Nucleus accumbens (tissue), 56 donors: ENCODE measurements at places on chromosomes 7 and 10.

GRCh38 chr10:97120370-97120769 lies 65.4 kb downstream of the SLIT1 start:
- DNase-seq, result no peak

- no peak for DNase-seq
Measured at GRCh38 chr10:102311025-102311420, 65.7 kb downstream of the GBF1 start.

DNA sequence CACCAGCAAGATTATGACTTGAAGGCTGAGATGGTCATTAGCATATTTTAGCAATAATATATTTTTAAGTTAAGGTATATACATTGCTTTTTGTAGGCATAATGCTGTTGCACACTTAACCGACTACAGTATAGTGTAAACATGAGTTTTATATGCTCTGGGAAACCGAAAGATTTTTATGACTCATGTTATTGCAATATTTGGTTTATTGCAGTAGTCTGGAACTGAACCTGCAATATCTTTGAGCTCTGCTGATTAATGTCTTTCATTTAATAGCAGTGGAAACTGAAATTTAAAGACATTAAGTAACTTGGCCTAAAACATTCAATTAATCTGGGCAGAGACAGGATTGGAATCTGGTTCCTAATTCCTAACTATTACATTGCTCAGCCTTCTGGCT lies 266.7 kb upstream of the PLXDC2 start:
- no peak for DNase-seq

GRCh38 chr7:116952635-116953371 lies 498 bp upstream of the ST7 start:
- DNase-seq, result peak; percentile 68

GRCh38 chr7:135109562-135109961 lies 38.3 kb upstream of the TMEM140 start:
- no peak for DNase-seq

GRCh38 chr7:106476751-106477150 lies 184.2 kb downstream of the CCDC71L start:
- no peak for DNase-seq

DNA sequence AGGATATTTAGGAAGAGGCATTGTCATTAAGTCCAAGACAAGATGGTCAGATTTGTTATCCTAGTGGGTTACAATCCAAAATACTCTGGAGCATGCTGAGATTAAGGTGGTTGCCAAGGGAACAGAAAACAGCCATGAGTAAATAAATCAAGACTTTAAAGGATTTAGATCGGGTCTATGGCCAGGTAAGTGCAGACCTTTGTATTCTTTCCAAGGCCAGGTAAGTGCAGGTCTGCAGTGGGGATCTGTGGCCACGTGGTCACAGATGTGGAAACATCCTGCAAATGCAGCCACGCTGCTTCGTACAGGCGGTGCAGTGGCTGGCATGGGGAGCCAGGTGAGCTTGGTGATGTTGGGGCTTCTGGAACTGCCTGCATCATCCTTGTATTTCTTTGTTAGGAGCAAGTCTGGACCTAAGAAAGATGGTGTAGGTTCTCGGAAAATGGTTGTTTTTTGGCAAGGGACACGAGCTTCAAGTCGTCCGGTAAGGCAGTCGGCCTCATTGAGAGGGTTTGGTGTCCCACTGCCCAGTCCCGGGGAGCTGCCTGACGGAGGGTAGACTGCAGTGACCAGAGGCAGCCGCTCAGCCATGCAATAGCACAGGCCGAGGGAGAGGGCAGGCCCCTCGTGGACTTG lies 21.8 kb downstream of the ZNF775 start:
- no peak for DNase-seq

GRCh38 chr10:24993237-24993958 lies 22.6 kb downstream of the ENKUR start:
- DNase-seq, result no peak

- no peak for DNase-seq
Measured at GRCh38 chr7:44138698-44139097, 2.4 kb downstream of the MYL7 start.

GRCh38 chr10:131050162-131050766 lies 261.3 kb downstream of the TCERG1L start:
- no peak for DNase-seq

- DNase-seq, result no peak
Measured at GRCh38 chr7:2521341-2521745, 1.8 kb downstream of the LFNG start.

- DNase-seq, result no peak
Measured at GRCh38 chr7:36473454-36474282, 84.0 kb downstream of the ANLN start.
